ENCODE measurements at places on chromosomes 3 and 15.

GRCh38 chr3:44012160-44012899, 229.4 kb upstream of the TOPAZ1 start:
- no peak for DNase-seq

- no peak for DNase-seq
These were observed 303.2 kb downstream of the CTNNB1 start for GRCh38 chr3:41502481-41502880.

GRCh38 chr3:97579365-97579764, 185.2 kb upstream of the ARL6 start:
- DNase-seq, result no peak

DNA sequence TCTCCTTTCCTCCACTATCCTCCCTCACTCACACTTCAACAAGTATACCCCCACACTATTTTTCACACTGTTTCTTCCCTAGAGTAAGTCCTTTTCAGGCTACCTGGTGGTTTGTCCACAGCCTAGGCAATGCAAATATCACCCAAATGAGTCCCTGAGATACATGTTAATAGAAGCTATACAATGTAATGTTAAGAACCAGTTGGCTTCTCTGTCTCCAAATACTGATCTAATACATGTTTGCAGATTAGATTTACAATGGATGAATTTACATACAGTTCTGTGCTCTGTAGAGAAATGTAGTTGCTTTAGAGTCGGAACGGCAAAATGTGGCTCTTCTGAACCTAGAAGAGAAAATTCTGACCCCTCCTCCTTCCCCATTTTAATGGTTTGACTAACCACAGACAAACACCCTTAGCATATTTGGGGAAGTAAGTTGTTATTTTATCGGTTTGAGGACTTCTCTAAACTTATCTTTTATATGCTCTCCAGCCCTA, 63.6 kb upstream of the MBNL1 start:
- DNase-seq, result peak; percentile 91

- no peak for DNase-seq
These were observed 1126.7 kb downstream of the TUSC7 start for GRCh38 chr3:117836296-117836695.

GRCh38 chr15:33959844-33960548, 8.3 kb upstream of the CHRM5 start:
- no peak for DNase-seq

DNA sequence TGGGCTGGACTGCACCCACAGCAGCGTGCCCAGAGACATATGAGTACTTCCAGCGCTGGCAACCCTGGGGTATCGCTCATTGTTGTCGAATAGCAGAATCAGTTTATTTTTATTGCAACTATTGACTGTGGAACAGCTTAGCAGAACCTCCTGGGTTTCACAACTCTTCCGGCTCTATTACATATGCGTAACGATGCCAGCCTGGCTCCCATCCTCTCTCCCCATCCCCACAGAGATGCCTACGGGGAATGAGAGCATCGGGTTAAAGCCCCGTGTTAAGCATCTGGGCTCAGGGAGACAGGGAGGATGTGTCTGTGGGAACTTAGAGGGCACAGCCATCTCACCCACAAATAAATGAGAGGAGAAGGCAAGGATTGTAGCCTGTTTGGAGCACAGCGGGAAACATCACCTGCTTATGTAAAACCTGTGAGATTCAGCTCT, 76.6 kb upstream of the DLG1 start:
- no peak for DNase-seq

GRCh38 chr15:90344662-90345061, 7.4 kb upstream of the ZNF774 start:
- peak; percentile 69 for DNase-seq

DNA sequence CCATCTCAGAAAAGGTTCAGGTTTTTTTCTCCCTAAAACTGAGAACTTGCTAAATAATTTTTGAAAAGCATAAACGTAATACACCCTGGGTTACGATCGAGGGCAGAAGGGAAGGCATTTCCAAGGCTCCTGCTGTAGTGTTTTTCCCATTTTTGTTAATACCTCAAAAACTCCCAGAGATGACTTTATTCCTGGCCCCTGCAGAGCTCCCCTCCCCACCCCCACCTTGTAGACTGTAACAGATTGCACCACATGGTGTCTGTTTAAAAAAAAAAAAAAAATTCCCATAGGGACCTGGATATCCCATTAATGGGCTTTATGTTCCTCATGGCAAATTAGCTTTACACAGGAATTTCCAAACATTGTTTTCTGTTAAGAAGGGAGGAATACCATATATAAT, 38.2 kb downstream of the FEZF2 start:
- no peak for DNase-seq

DNA sequence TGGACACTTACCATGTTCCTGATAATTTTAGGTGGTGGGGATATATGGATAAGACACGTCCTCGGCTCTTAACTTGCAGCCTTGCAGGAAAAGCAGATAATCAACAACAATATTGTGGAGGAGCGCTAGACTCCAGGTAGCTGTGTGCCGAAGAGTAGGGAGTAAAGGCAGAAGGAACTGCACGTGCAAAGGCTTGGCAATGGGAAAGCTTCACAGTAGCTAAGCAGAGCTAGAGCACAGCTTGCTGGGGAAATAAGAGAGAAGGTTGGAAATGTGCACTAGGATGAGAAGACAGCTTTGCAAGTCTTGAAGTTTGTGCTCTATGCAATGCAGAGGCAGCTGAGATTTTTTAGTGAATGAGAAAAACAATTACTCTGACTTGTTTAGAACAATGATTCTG, 12.4 kb downstream of the PSMA4 start:
- DNase-seq, result no peak

DNA sequence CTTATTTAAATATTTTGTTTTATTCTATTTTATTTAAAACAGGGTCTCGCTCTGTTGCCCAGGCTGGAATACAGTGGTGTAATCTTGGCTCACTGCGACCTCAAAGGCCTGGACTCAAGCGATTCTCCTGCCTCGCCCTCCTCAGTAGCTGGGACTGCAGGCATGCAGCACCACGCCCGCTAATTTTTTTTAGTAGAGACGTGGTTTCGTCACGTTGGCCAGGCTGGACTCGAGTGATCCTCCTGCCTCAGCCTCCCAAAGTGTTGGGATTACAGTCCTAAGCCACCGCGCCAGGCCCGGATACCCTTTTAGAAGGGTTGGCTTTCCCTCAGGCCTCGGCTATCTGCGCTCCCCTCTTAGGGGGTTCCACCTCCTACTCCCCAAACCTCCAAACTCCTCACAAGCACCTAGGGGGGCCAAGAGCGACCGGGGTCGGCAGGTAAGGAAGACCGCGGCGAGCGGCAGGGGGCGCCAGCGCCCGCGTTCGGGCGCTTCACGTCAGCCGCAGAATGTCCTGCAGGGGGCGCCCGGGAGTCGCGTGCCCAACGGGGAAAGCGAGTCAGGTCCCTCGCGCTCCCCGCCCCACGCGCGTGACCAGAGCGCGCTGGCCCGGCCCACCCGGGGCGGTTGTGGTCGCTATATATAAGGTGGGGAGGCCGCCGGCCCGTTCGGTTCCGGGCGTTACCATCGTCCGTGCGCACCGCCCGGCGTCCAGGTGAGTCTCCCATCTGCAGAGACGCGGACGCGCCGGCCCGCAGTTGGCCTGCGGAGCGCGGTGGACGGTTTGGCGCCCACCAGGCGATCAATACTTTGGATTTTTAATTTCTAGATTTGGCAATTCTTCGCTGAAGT, 51.8 kb upstream of the GATM start:
- peak; percentile 74 for DNase-seq

GRCh38 chr3:172692751-172693338, 18.0 kb downstream of the NCEH1 start:
- DNase-seq, result peak; percentile 77

DNA sequence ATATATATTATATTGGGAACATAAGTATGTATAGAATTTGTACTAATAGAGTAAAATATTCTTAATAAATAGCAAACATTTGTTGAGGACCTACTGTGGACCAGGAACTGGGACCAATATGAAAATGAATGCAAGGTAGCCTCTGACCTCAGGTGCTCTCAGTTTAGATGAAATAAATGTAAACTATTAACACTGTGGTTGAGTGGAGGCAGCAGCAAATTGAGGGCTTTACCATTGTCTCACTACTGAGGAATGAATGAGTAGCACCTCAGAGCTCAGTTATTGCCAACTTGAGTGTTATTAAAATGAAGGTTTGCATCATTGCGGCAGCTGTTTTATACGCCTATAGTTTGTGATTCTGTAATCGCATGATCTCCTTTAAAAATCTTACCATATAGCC, 90.9 kb upstream of the CGNL1 start:
- DNase-seq, result no peak

GRCh38 chr3:51982352-51982837, 940 bp upstream of the ACY1 start:
- peak; percentile 35 for DNase-seq

DNA sequence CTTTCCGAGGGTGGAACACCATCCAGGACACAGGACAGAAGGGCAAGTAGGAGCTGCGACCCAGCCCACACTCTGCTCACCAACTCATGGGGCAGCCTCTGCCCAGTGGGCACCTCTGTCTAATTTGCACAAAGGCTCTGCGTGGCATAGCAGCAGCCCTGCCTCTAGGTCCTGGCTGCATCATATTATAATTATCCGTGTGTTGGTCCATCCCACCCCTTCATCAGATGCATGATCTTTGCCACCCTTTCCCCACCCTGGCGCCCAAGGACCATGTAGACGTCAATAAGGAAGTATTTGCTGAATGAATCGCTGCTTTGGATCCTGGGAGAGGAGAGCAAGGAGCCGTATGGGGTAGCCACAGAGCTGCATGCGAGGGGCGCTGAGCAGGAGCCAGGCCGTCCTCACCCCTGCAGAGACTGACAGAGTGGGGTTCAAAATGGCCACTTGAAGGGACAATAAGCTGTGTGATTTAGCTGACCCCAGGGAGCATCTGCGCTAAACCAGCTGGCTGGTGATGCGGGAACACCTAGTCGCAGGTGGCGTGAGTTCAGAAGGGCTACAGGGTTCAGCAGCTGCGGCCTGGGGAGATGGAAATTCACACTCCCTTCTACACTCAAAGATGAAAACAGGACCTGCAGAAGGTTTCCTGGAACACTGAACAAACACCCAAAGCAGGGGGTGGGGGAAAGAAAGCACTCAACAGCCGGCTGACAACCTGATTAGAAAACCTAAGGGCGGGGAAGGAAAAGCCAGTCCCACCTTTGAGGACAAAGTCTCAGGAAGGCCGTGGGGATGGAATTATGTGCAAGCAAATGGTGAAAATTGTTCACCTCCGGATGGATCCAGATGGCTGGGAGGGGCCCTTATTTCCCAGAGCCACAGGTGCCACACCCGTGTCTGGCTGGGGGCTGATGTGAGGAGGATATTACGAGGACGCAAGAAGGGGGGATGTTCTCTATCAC, 6.4 kb downstream of the MGLL start:
- no peak for DNase-seq

- no peak for DNase-seq
These were observed 40.4 kb downstream of the CP start for GRCh38 chr3:149181182-149181581.

GRCh38 chr3:163877805-163878204, 1200.5 kb downstream of the SI start:
- DNase-seq, result no peak

- peak; percentile 12 for DNase-seq
These were observed 319.6 kb downstream of the ZBTB20 start for GRCh38 chr3:114827495-114827894.

- no peak for DNase-seq
These were observed 16.9 kb upstream of the IGSF10 start for GRCh38 chr3:151477591-151478334.

GRCh38 chr3:126858401-126858800, 124.5 kb upstream of the PLXNA1 start:
- DNase-seq, result no peak

DNA sequence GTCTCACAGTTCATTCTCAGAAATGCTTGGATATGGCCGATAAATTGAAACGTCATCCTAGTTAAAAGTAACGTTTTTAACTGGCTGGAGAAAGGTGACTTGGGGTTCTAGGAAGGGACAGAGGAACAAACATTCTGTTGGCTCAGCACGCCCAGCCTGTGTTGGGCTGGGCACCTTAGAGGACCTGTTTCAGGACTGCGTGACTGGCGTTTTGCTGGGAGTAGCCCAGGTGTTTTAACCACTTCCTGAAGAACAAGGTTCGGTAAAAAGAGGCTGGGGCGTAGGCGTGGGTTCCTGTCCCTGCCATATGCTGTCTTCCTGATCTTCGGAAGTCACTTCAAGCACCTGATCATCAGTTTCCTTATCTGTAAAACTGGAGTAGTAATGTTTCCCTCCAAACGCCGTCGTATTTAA, 1.1 kb upstream of the TLNRD1 start:
- peak; percentile 24 for DNase-seq

GRCh38 chr15:60757831-60758570, 279.1 kb upstream of the ICE2 start:
- DNase-seq, result no peak

- peak; percentile 63 for DNase-seq
These were observed at the start of gene CRTC3 for GRCh38 chr15:90529371-90530249. CRTC3 (plus strand) TSS chr15:90529923; CDS start chr15:90530072, 149 bp downstream.

- DNase-seq, result no peak
These were observed 25.6 kb downstream of the PARP15 start for GRCh38 chr3:122603056-122603455.

DNA sequence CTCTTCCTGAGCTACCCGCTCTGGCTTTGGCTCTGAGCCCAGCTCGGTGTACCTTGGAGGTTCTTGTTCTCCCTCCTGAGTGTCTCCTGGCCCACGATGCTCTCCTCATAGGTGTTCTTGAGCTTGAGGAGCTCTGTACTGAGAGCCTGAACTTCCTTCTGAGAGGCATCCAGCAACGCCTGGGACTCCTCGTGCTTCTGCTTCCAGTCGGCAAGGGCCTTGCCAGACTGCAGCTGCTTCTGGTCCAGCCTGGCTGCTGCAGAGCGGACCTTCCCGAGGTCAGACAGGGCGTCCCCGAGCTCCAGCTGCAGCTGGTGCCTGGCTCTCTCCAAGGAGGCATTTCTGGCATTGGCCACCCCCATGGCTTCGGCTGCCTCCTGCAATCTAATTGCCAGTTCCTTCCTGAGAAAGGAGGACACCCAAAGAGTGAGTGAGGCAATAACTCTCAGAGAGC, 99.8 kb downstream of the MYH15 start:
- no peak for DNase-seq

Data from CD14-positive monocyte (primary cell).